ENCODE measurements at places on chromosomes 4 and X.
A peak's percentile ranks its signal among the peaks of the same experiment; 100 is the strongest.

GRCh38 chrX:140057001-140057411 lies 91.7 kb upstream of the CXorf66 start:
- DNase-seq = peak; percentile 61

- peak; percentile 58 for DNase-seq
Observed at GRCh38 chr4:149409555-149409962, 406.1 kb downstream of the IQCM start.

DNA sequence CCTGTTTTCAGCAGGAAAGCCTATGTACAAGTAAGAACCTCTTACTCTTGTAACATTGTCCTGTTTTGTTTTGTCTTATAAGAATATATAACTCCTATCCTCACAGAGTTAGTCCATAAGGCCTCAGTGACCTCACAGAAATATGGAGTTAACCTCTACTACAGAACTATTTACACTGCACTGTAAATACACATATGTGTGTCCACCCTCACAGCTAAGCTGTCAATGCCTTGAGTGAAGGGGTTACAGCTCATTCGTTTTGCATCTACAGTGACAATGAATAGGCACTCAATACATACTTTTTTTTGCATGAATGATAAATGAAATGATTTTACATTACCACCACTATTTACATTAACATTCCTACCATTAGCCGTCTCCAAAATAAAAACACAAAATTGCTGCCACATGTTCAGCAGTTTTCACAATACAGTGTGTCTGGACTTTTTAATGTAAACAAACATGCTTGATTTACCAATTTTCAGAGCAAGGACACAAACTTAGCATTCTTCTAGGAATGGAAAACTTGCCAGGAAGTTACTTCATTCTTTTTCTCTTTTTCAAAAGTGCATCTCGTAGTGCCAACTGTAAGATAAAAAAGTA lies 9.5 kb upstream of the NAAA start:
- no peak for DNase-seq

GRCh38 chr4:13733817-13734216 lies 106.3 kb upstream of the BOD1L1 start:
- no peak for DNase-seq

- DNase-seq = no peak
Observed at GRCh38 chr4:96205143-96205936, 365.4 kb downstream of the PDHA2 start.

- DNase-seq = no peak
Observed at GRCh38 chr4:12123707-12124106, 695.0 kb upstream of the HS3ST1 start.

DNA sequence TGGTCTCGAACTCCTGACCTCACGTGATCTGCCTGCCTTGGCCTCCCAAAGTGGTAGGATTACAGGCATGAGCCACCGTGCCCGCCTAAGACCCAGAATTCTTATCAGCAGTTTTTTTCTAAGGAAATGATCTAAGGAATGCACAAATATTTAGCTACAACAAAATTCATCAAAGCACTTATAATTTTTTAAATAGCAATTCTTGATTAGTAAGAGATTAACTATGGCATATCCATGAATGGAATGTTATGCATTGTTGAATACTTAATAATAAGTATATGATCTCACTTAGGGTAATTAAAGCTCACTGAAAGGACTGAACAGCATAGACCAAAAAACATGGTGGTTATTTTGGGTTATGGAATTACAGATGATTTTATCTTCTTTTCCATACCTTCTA lies 18.4 kb downstream of the CENPU start:
- no peak for DNase-seq

DNA sequence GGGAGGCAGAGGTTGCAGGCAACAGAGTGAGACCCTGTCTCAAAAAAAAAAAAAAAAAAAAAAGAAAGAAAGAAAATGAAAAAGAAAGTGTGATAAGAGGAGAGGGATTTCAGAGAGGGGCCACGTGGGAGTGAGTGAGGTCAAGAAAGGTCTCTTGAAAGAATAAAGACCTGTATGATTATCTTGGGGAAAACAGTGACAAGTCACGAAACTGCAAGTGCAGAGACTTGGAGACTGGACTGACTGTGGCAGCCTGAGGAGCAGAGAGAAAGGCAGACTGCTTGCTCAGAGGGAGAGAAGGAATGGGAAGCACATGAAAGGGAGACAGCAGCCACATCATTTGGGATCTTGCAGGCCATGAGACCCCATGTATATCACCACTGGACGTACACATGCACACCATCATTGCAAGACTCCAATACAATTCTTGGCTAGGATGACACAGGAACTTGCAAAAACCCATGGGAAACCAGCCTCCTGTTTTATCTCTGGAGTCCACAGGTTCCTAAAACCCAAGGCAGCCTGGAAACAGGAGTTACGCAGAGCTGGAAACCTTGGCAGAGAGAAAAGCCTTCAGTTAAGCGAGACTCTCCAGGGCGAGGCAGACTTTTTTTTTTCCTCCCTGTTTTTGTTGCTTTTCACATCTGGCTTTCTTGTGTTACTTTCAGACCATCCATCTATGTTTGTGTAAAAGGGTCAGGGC lies 207.0 kb upstream of the TBL1X start:
- DNase-seq = no peak

DNA sequence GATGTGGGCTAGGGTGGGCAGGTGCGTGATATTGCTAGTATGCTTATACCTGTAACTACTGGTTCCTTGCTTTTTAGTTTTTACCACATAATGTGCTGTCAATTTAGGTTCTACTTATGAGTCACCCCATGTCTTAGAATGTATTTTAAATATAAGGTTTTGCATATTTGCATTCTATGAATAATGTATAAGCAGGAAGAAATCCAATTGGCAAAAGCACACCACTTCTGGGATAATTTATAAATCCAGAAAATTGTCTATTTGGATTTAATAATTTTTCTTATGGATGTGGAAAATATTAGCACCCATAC lies 421.6 kb downstream of the PCDH7 start:
- no peak for DNase-seq

DNA sequence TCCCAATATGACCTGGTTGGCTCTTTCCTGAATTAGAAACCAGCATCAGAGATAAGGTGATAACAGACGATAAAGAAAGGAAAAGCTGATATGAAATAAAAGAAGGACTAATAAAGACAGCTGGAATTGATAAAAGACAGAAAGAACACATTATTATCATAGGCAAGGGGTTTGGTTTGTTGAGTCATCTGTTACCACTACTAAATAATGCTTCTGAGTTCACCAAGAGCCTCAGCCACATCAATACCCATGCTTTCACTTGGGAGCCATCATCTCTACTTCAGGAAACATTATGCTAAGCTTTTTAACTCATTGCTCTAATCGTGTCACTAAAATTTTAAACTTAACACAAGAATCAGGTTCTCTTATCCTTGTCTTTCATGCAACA lies 27.6 kb downstream of the ANXA5 start:
- DNase-seq = no peak

- no peak for DNase-seq
Observed at GRCh38 chrX:106035064-106035463, 3.5 kb downstream of the SERPINA7 start.

- no peak for DNase-seq
Observed at GRCh38 chrX:130121505-130121800, 11.2 kb upstream of the ELF4 start.

- DNase-seq = no peak
Observed at GRCh38 chrX:14083783-14084182, 54.1 kb upstream of the GEMIN8 start.

GRCh38 chr4:66034671-66035070 lies 364.4 kb upstream of the EPHA5 start:
- DNase-seq = no peak

DNA sequence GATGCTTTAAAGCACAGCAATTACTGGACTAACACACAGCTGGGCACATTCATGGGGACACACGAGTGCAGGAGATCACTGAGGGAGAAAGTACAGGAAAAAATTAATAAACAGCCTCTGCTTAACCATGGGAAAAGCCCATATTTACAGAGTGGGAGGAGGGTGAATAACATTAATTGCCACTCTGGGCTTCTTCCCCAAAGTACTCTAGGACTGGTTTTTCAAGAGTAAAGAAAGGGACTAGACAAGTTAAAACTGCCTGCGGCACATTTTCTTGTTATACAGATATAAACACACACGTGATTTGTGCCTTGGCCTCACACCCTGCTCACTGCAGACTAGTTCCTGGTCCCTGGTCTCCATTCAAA lies 179.7 kb upstream of the TET2 start:
- DNase-seq = no peak

DNA sequence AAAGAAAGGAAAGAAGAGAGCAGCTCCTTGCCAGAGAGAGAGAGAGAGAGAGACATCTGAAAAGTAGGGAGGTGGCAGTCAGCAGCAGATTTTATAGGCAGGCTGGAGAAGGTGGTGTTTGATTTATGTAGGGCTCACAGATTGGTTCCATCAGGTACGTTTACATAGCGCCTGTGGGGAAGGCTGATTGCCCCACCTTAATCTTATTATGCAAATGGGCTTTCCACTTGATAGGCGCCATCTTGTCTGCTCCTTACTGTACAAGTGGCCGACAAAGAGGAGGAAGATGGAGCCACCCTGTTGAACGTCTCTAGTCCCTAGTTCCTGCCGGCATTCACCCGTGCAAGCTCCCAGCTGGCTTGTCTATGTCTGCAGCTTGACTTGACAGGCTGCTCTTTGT lies 49.1 kb upstream of the DHRSX start:
- DNase-seq = no peak

- no peak for DNase-seq
Observed at GRCh38 chrX:54826598-54826997, 19.1 kb downstream of the MAGED2 start.

DNA sequence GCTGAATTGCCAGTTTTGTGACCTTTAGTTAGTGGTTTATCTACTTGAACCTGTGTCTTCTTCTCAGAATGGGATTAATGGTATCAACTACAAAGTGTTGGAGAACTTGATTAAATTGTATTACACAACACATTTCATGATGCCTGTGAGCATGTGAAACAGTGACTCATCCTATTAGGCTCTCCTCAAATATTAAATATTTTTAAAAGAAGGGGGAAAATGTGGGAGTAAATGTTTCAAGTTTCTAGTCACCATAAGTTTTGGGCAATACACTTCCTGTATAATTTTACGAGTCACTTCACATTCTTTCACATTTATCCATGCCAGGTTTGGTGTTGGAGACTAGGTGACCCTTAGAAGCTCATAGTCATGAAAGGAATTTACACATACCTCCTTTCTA lies 147.0 kb downstream of the HS3ST1 start:
- no peak for DNase-seq

GRCh38 chr4:110527156-110527555 lies 51.2 kb downstream of the ENPEP start:
- no peak for DNase-seq

DNA sequence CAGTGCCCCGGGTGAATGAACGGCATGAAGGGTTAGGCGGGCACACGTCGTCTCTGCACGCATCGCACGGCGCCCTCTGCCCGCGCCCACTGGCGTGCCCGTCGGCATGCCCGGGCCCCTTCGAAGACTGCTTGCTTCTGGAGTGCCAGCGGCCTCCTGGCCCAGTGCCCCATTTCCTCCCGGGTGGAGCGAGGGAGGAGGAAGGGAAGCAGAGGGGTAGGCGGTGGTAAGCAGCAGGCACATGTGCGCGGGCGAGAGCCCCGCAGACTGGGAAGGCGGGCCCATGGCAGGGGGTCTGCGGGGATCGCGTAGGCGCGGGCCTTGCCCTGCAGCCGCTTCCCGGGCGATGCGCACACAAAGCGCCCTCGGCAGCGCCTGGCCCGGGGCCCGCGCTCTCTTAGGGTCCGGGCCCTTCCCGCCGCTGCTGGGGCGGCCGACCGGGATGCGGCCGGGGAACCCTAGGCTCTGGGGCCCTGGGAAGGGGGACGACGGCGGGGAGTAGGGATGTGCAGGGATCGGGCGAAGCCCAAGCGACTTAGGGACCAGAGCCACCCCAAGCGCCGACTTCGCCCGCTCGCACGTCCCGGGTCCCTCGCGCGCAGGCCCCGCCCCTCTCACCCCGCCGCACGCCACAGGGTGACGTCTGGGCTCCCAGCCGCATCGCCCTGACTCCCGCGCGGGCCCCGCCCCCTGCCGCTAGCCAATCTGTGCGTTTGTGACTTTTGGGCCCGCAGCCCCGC lies 866 bp upstream of the EMD start:
- peak; percentile 67 for DNase-seq

DNA sequence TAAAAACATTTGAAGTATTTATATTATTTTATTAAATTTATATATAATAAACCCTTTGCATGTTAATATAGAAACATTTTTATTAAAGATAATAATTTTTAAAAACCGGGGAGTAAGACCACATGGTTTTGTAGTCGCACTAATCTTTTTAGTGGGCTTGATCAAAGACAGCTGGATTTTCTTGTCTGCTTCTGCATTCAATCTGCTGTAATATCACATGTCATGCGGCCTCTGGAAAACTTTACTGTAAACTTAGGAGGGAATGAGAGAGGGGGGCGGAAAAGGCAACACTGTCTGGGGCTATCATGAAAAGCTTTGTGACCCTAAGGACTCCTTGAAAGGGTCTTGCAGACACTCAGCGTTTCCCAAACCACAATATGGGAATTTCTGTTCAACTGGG lies 62.8 kb upstream of the NLGN4X start:
- no peak for DNase-seq

DNA sequence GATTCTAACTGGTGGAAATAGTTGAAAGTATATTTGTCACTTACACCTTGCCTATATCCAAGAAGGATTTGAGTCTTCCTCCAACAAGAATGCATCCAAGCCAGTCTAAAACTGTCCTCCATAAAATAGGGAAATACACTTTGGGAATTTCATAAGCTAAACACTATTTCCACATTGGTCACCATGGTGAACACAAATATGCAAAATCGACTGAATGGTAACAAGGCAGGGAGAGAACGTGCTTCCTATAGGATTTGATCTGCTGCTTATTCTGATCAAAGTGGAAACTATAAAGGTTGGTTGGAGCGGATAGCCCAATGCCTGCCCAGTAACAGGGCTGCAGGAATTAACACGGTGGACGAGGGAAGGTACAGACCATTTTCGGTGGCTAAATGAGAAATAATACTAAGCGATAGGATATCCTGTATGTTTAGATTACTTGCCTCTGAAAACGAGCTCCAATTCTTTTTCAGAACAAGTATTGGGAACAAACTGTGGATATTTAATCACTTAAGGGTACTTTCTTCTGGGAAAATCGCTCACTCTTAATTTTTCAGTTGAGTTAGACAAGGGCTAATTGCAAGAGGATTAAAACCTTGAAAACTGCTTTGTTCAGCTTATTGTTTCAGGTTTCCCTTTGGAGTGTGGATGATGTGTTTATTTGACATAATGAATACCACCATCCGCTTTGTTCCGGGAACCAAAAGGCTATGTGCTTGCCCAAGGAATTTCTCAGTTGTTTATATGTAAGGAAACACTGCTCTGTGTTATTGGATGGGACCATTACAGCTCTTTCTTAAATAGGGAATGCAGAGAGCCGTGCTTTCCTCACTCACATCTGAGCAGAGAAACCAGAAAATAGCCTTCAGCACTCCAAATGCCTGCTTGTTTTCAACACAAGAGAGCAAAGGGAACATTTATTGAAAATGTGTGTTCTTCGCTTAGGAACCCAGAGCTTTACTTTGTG lies 194.4 kb downstream of the CBR4 start:
- DNase-seq = no peak

DNA sequence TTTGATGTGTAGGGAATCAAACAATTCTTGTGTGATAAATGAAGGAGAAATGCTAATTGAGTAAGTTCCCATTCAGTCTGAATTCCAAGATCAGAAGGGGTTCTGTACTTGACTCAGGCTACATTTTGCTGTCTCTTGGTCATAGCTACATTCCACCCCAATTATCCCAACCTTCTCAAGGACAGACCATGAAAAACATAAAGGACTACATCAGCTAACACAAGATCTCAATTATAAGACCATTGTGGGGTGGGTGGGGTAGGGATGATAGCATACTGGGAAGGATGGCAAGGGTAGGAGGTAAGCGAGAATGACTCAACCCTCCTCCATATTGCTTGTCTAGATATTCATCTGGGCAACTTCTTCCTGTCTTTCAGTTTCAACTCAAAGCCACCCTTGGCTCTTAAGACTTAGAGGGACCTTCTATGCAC lies 87.4 kb upstream of the ETNPPL start:
- DNase-seq = no peak
